ENCODE measurements at places on chromosomes 5 and 9.

DNA sequence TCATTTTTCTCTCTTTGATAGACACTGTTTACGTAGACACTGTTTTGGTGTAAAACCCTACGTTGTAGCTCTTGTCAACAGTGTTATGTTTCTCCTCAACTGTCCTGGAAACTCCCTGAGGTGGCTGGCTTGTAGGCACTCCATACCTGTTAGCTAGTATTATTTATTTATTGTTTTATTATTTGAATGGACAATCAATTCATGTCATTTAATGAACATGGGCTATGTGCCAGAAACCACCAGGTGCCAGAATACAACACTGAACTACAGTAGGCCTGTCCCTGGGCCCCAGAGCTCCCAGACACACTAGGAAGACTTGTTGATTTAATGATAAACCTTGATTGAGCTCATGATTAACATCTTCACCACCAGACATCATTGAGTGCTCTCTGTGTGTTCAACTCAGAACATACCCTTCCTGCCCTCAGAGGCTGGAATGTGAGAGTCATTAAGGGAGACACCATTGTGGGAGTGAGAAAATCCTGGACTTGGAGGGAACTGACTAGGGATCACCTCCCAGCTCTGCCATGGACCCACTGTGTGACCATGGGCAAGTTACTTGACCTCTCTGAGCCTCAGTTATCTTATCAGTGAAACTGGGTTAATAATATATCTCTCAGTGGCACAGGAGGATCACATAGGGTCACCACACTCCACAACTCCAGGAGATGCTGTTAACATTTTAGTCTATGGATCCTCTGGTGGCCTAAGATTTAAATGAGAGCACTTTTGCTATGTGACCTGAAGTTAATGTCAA, 19.2 kb downstream of the IRF1 start:
- DNase-seq: no peak

GRCh38 chr5:158623971-158624370, 475.7 kb downstream of the EBF1 start:
- no peak for DNase-seq

DNA sequence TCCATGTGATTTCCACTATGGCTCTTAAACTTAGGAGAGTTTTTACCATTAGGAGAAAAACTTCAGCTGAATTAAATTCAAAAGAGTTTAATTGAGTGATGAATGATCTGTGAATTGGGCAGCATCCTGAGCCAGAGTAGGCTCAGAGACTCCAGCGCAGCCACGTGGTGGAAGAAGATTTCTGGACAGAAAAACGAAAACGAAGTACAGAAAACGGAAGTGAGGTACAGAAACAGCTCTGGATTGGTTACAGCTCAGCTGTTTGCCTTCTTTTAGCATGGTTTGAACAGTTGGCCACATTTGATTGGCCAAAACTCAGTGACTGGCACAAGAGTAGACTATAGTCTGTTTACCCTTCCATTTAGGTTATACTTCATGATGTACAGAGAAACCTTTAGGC, 69.2 kb upstream of the PLPP1 start:
- DNase-seq: no peak

- no peak for DNase-seq
Observed at GRCh38 chr5:158876263-158876942, 223.3 kb downstream of the EBF1 start.

GRCh38 chr9:131969469-131969989, 110.1 kb downstream of the MED27 start:
- DNase-seq: no peak
